ENCODE measurements at places on chromosomes 5 and 9.
A peak's percentile ranks its signal among the peaks of the same experiment; 100 is the strongest.

- DNase-seq = no peak
Measured at GRCh38 chr9:134189145-134189469, 24.7 kb upstream of the RNU6ATAC start.

DNA sequence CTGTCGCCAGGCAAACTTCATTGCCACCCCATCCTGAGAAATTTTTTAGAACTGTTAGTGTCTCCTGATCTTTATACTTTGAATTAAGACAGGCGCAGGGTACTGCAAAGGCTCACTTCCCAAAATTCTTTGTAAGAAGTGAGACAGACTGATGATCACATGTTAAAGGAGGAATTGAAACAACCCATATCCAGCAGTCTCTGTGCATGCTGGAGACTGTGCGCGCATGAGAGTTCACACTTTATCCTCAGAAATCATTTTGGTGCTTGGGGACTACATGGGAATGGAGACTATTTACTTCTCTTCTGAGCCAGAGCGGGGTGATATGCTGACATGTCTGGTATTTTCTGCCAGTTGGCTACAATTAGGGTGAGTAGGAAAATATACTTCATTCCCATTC is 91.2 kb downstream of the ZNF474 start:
- DNase-seq = peak; percentile 62

- DNase-seq = no peak
Measured at GRCh38 chr5:89597878-89598277, 714.9 kb upstream of the MEF2C start.

DNA sequence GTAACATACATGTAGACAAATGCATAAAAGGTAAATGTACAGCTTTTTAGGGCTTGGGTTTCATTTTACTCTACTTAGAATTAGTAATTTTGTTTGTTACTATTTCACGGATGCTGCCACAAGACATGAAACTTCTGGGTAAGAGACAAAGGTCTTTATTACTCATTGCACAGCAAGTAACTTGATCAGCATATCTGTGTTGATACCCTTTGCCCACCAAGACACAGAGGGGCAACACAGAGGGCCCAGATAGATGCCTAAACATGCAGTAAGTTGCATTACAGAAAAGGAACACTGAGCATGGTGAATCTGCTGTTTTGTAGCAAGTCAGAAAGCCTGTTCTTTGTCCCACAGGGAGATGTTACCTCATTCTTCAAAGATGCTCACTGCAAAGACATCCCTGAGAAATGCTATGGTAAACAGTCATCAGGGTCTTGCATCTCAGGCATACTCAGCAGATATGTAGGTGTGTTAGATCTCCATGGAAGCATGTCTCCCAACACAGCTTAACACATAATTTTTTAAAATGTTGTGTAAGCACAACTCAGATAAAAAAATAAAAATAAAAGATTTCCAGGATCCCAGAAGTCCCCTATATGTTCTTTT is 10.3 kb downstream of the ITGA2 start:
- DNase-seq = no peak

- DNase-seq = no peak
Measured at GRCh38 chr5:35134278-35135030, 86.7 kb upstream of the AGXT2 start.

DNA sequence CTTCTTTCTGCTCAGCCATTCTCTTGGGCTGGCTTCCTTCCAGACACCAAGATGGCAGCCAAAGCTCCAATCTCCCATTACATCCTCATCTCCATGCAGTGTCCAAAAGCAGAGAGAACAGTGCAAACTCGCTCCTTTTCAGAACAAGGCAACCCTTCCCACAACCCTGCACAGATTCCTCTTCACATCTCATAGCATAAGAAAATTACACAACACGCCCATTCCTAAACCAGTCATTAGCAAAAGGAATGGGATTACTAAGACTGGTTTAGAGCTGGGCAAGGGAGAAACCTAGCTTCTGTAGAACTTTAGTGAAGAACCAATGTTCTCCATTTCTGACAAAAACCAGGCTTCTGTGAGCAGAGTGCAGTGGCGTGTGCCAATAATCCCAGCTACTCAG is 51.5 kb upstream of the CTNNA1 start:
- no peak for DNase-seq

DNA sequence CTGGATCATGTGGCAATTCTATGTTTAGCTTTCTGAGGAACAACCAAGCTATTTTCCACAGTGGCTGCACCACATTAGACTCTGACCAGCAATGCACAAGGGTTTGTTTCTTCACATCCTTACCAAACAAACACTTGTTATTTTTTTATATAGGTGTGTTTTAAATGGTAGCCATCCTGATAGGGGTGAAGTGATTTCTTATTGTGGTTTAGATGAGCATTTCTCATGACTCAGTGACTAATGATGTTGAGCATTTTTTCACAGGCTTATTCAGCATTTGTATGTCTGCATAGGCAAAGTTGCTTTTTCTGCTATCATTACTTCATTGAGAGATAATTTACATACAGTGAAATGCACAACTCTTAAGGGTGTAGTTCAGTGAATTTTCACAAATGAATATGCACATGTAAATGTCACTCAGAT is 36.0 kb downstream of the ANKRD33B start:
- no peak for DNase-seq

- no peak for DNase-seq
Measured at GRCh38 chr9:75893106-75893505, 2.6 kb downstream of the PCSK5 start.

DNA sequence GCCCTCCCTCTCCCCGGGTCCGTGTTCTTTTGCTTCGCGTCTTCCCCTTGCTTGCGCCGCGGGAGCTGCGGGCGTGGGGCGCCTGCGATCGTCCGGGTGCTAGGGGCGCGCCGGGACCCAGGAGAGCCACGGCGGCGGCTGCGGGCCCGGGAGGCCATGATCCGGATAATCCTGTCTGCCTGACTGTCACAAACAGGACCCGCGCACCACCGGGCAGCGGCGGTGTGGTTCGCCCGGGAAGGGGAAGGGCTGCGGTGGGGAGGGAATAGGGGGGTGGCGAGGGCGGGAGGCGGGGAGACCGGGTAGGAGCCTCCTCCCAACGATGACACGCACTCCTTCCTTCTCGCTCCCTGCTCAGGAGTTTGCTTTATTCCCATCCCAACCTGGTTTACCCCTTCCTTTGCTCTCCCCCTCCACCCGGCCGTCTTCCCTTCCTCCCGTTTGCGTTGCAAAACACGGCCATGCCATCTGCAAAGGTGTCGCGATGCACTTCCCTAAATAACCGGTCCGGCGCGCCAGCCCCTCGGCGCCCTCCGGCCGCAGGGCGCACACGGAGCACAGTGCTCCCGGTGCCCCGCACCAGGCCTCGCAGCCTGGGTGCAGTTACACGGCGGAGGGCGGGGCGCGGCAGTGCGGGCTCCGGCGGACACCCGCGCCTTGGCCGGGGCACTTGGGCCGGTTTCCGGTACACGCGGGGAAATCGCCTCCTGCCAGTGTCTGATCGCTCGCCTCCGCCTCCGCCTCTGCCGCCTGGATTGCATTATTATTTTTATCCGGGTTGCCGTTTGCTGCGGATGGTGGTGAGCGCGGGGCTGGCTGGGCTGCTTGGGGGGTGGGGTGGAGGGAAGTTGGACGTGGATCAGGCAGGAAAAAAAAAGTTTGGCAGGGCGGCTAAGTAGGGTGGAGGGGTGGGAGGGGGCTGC is 1.5 kb downstream of the SMARCA2 start:
- peak; percentile 88 for DNase-seq

DNA sequence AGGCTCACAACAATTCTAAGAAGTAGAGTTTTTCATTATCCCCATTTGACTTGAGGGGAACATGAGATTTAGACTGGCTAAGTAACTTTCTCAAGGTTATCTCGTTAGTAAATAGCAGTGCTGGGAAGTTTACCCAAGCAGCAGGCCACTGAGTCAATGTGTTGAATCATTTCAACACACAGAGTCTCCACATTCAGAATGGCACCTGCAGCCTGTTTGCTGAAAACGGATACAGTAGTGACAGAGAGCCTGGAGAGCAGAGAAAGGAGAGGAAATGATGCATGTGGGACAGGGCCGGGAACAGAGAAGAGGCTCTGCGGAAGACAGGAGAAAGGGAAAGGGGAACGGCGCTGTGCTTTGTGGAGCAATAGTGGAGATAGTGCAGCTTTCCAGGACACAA is 33.5 kb upstream of the ZSWIM6 start:
- no peak for DNase-seq

DNA sequence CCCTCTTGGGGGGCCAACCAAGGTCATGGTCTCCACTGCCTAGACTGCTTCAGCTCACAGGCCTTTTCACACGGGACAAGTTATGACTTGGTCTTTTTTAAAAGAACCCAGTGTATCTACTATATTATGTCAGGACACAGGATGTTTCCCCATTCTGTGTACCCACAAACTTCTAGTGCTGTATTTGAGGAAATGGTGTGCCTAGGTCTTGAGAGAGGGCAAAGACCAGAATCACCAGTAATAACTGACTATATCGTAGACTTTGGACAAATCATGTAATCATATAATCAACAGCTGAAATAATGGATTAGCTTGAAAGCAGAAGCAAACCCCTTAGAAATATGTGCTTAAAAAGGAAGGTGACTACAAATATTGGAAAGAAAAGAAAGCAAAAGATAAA is 133.3 kb downstream of the ARL15 start:
- no peak for DNase-seq

- no peak for DNase-seq
Measured at GRCh38 chr5:80654054-80654390, 430 bp upstream of the MSH3 start.
